Activated CD8-positive, alpha-beta memory T cell treated with anti-CD3 and anti-CD28 coated beads for 48 hours (primary cell): ENCODE measurements at places on chromosomes 13 and 19.
A peak's percentile ranks its signal among the peaks of the same experiment; 100 is the strongest.

- no peak for DNase-seq
Measured at GRCh38 chr19:35080613-35081170, 34.9 kb upstream of the FXYD3 start.

DNA sequence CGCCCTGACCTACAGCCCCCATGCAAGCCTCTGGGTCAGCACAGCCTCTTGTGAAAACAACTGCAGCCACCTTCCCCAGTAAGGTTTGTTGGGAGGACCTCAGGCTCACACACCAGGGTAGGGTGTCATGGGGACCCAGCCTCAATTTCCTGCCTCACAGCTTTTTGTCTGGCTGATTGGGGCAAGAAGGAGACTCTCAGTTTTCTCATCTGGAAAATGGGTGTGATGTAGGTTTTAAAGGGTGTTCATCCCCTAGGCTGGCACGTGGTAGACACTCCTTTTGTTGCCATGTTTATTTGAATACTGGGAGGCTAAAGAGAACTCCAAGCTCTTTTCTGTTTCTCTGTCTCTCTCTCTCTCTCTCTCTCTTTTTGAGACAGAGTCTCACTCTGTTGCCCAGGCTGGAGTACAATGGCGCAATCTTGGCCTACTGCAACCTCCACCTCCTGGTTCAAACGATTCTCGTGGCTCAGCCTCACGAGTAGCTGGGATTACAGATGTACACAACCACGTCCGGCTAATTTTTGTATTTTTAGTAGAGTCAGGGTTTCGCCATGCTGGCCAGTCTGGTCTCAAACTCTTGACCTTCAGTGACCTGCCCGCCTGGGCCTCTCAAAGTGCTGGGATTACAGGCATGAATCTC lies 18.2 kb upstream of the PLAUR start:
- no peak for DNase-seq

GRCh38 chr19:991174-991931 lies 7.2 kb downstream of the WDR18 start:
- peak; percentile 50 for DNase-seq

GRCh38 chr13:43761616-43762315 lies 25.0 kb downstream of the ENOX1 start:
- DNase-seq: no peak

GRCh38 chr19:390386-391206 lies 18.4 kb downstream of the C2CD4C start:
- no peak for DNase-seq

DNA sequence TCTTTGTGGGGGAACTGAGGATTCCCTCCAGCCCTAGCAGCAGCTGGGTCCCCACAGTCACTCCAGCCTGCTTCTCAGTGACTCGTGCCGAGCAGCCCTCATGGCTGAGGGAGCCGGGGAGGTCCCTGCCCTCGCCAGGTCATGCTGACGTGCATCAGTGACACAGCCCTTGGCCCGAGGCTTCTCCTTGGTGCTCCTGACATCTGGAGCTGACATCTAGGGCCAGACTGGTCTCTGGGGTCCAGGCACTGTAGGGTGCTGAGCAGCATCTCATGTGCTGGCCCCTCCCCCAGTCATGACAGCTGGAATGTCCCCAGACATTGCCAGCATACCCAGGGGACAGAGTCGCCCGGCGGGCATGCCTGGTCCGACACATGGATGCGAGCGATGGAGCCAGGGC lies 14.4 kb downstream of the COMP start:
- DNase-seq: no peak

- no peak for DNase-seq
Measured at GRCh38 chr13:42181381-42181953, 90.5 kb upstream of the AKAP11 start.

DNA sequence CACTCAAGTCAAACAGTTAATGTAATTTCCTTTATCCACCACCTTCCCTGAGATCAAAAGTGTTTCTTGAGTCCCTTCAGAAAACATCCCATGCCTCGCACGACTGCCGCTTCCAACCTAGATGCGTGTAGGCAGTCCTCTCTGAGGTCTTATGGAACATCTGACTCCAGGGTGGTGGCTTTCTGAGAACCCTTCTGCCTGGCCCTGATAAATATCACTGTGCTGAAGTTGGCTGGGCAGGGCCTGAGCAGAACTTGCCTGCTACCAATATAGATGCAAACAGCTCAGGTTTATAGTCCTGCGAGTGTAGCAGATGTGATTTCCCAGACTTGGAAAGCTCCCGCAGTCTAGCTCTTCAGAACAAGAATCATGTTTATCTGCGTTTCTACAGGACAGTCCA lies 61.1 kb upstream of the GPR12 start:
- no peak for DNase-seq
